ENCODE measurements at places on chromosomes 4 and X. TPM values are rescaled to one million over a fixed set of nuclear protein-coding genes. Genes with fewer than 3 reads are reported as not detected.

The ZXDB gene
- 5.5 TPM for total RNA-seq

The FABP2 gene
- total RNA-seq = not detected

The IDS gene
- 116 TPM for total RNA-seq

The ATP6AP1 gene
- total RNA-seq = 52.3 TPM

The PPM1K gene
- total RNA-seq = 101 TPM

The SH3RF1 gene
- total RNA-seq = 0.23 TPM

The MAGEA12 gene
- total RNA-seq = not detected

The PABPC4L gene
- total RNA-seq = not detected

The UGT2B10 gene
- not detected for total RNA-seq

The TMEM150C gene
- not detected for total RNA-seq

The PRSS48 gene
- total RNA-seq = not detected

The ITGB1BP2 gene
- 4.4 TPM for total RNA-seq

The MXRA5 gene
- not detected for total RNA-seq

The CHM gene
- 16.1 TPM for total RNA-seq

DNA sequence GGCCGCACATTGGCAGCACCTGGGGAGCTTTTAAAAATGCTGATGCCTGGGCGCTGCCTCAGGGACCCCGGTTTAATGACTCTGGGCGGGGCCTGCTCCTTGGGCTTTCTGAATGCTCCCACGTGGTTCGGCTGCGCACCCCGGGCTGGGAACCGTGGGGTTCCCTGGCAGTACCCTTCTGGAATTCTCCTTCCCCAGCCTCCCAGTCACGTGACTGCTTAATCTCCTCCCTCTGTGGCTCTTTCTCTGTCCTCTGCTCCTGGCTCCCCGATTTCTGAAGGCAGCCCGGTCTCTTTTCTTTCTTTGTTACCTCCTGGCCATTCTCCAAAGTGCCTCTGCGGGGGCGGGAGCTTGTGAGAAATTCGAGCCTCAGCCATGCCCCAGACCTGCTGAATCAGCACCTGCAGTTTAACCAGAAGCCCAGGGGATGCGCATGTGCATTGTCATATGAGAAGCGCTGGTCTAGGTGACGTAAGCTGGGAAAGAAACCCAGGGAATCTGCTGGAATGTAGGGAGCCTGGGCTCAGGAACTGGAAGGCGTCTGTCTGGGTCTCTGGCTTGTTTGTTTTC lies 16.6 kb downstream of the CLCN4 start:
- DNase-seq = no peak
- H3K4me3 ChIP-seq = no peak overlapping the region
- H3K36me3 ChIP-seq = no peaks in the 10 kb centered on the region

- peak overlapping the region; percentile 51 for H3K27ac ChIP-seq
Observed at GRCh38 chrX:15761564-15762191, 23.6 kb downstream of the CA5B start.

DNA sequence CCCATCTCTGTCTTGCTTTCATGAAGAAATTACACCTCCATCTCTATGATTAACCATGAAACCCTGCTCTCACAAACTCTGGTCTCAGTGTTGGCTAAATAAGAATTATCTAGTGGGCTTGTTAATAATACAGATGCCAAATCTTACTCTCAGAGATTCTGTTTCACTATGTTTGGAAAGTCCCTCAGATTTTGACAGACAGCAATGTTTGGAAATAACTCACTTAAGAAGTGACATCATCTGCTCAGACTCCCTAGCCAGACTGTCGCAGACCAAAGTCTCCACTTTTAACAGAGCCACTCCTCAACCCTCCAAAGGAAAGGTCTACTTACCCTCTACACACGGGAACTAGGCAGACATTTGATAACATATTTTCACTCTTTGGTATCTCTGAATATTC lies 328.5 kb upstream of the FGF16 start:
- no peaks in the 10 kb centered on the region for H3K4me1 ChIP-seq
- H3K36me3 ChIP-seq = no peaks in the 10 kb centered on the region
- H3K27ac ChIP-seq = no peak overlapping the region

- H3K4me1 ChIP-seq = no peaks in the 10 kb centered on the region
- peaks cover 30% of the 10 kb centered on the region for H3K27me3 ChIP-seq
- no peak overlapping the region for H3K4me3 ChIP-seq
- no peak for DNase-seq
Observed at GRCh38 chr4:153747406-153747955, 12.3 kb downstream of the RNF175 start.

GRCh38 chr4:34422472-34423175 lies 1821.7 kb downstream of the ARAP2 start:
- no peak for DNase-seq
- H3K4me3 ChIP-seq = no peak overlapping the region
- no peak overlapping the region for H3K27ac ChIP-seq
- no peaks in the 10 kb centered on the region for H3K36me3 ChIP-seq
- no peaks in the 10 kb centered on the region for H3K4me1 ChIP-seq
- H3K27me3 ChIP-seq = no peaks in the 10 kb centered on the region

DNA sequence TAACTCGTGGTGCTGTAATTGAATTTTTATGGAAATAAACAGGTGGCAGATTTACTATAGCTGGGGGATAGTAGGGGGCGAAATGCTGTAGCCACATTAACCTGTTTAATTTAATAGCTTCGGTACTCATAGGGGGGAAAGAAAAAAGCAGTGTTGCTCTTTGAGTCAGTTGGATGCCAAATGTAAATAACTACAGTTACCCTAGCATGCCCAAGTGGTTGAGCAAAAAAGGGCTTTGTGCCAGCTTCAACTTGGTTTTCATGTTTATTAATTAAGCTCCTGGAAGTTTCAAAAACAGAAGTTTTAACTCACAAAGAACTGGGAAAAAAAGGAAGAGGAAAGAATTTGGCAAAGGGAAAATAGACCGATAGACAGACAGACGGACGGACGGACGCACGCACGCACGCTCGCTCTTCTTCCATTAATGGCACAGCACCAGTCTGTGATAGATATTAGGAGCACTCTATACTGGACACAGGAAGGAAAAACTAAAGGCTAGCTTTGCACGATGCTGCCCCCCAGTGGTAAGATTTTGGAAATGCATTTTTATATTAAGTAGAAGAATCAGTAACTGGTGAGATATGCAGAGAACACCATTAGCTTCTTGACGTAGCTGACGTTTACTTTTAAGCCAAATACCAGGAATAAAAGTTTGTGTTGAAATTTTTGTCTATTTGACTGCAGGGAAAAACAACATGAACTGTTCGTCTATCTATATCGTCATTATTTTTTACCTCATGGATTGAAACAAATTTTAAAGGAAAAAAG lies 151.8 kb downstream of the SLC7A11 start:
- H3K36me3 ChIP-seq = no peaks in the 10 kb centered on the region
- no peak overlapping the region for H3K27ac ChIP-seq
- no peaks in the 10 kb centered on the region for H3K27me3 ChIP-seq
- peak; percentile 31 for DNase-seq
- H3K4me3 ChIP-seq = no peak overlapping the region

GRCh38 chrX:84933956-84934556 lies 69.6 kb upstream of the APOOL start:
- H3K36me3 ChIP-seq = no peaks in the 10 kb centered on the region
- H3K27me3 ChIP-seq = no peaks in the 10 kb centered on the region
- H3K4me1 ChIP-seq = no peaks in the 10 kb centered on the region
- H3K27ac ChIP-seq = no peak overlapping the region
- no peak overlapping the region for H3K4me3 ChIP-seq

DNA sequence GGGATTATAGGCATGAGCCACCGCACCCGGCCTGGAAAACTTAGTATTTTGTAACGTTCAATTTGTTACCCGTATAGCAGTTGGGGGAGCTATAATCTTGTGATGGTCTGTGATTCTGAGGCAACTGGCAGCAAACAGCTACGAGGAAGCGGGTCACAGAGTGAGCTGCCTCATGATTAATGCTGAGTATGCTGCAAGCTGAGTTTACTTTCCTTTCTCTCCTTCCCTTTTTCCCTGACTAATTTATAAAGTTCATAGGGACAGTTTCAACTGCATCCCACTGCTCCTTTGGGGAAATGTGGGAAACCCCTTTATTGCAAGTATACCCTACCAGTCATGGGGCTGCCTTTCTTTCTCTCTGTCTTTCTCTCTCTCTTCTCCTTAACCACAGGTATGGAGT lies 17.7 kb upstream of the ELOVL6 start:
- no peak overlapping the region for H3K27ac ChIP-seq
- no peak for DNase-seq
- no peak overlapping the region for H3K4me3 ChIP-seq
- H3K27me3 ChIP-seq = peaks cover 12% of the 10 kb centered on the region

DNA sequence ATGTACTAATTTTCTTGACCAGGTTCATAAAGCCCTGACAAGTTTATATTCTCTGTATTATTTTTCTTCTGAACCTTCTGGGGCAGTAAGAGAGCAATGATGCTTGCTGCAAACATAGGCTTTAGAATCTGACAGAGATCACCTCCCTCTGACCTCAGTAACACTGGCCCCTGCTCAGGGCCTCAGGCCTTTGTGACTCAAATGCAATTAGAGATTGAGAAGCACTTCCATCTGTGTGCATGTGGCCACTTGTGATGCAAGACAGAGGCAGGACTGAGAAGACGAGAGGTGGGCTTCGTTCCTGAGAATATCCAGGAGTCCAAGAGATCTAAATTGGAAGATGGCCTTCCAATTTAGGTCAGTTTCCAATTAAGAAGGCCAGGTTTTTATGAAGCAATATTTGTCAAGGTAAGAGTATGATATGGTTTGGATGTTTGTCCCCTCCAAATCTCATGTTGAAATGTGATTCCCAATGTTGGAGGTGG lies 82.8 kb upstream of the VEGFC start:
- no peak for DNase-seq
- H3K4me3 ChIP-seq = no peak overlapping the region
- no peaks in the 10 kb centered on the region for H3K36me3 ChIP-seq
- no peaks in the 10 kb centered on the region for H3K4me1 ChIP-seq
- no peak overlapping the region for H3K27ac ChIP-seq
- no peaks in the 10 kb centered on the region for H3K27me3 ChIP-seq

GRCh38 chr4:181611946-181612600 lies 631.1 kb upstream of the TENM3 start:
- no peaks in the 10 kb centered on the region for H3K36me3 ChIP-seq
- H3K27me3 ChIP-seq = no peaks in the 10 kb centered on the region
- no peak overlapping the region for H3K4me3 ChIP-seq
- no peaks in the 10 kb centered on the region for H3K4me1 ChIP-seq
- no peak for DNase-seq
- H3K27ac ChIP-seq = no peak overlapping the region

DNA sequence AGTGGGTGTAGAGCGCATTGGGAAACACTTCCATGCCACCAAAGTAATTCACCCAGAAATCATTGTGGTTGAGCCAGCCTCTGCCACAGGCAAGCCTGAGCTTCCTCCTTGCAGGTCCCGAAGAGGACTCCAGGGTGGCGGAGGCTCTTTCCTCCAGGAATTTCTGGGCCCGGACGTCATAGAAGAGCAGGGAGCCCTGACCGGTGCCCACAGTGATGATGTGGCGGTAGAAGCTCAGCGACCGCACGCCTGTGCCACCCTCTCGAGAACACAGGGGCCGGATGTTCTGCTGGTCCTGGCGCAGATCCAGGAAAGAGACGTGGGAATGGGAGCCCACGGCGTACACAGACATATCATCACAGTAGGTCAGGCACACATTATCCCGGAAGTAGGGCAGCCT lies 1.3 kb downstream of the DCAF12L1 start:
- no peaks in the 10 kb centered on the region for H3K27me3 ChIP-seq
- H3K4me1 ChIP-seq = no peaks in the 10 kb centered on the region
- DNase-seq = no peak
- H3K36me3 ChIP-seq = no peaks in the 10 kb centered on the region
- H3K27ac ChIP-seq = no peak overlapping the region
- no peak overlapping the region for H3K4me3 ChIP-seq

GRCh38 chr4:149795256-149795655 lies 20.4 kb downstream of the IQCM start:
- no peaks in the 10 kb centered on the region for H3K36me3 ChIP-seq
- H3K27ac ChIP-seq = no peak overlapping the region
- no peaks in the 10 kb centered on the region for H3K27me3 ChIP-seq
- DNase-seq = no peak
- H3K4me3 ChIP-seq = no peak overlapping the region

DNA sequence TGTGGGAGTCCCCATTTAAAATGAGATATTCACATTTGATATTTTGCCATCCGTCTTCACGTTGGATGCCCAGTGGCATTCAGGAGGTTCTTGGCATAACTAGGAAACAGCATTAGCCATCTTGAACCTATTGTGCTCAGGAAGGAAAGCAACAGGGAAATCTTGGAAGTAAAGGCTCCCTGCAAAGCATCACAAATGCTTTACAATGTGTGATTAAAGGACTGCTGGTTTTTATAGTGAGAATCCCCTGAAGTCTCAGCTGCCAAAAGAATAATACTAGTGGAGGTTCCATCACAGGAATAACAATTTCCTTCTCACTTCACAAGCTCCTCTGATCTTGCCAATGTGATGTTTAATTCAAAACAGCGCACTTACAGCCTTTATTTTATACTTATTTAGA lies 49.7 kb upstream of the NPNT start:
- no peaks in the 10 kb centered on the region for H3K4me1 ChIP-seq
- H3K27me3 ChIP-seq = no peaks in the 10 kb centered on the region
- no peak overlapping the region for H3K27ac ChIP-seq
- H3K4me3 ChIP-seq = no peak overlapping the region
- DNase-seq = no peak

- DNase-seq = no peak
- no peak overlapping the region for H3K4me3 ChIP-seq
- H3K4me1 ChIP-seq = no peaks in the 10 kb centered on the region
- H3K36me3 ChIP-seq = no peaks in the 10 kb centered on the region
- no peaks in the 10 kb centered on the region for H3K27me3 ChIP-seq
Observed at GRCh38 chr4:24778464-24779225, 16.7 kb upstream of the SOD3 start.

- no peaks in the 10 kb centered on the region for H3K36me3 ChIP-seq
- peaks cover 5% of the 10 kb centered on the region for H3K4me1 ChIP-seq
- no peak overlapping the region for H3K27ac ChIP-seq
- H3K4me3 ChIP-seq = no peak overlapping the region
Observed at GRCh38 chrX:78592030-78592429, 67.1 kb downstream of the RTL3 start.

GRCh38 chr4:7255488-7255881 lies 63.1 kb downstream of the SORCS2 start:
- no peaks in the 10 kb centered on the region for H3K4me1 ChIP-seq
- H3K36me3 ChIP-seq = no peaks in the 10 kb centered on the region
- no peak for DNase-seq
- no peak overlapping the region for H3K27ac ChIP-seq

- no peak overlapping the region for H3K4me3 ChIP-seq
- H3K36me3 ChIP-seq = no peaks in the 10 kb centered on the region
- no peak for DNase-seq
- H3K27ac ChIP-seq = no peak overlapping the region
- peaks cover 17% of the 10 kb centered on the region for H3K4me1 ChIP-seq
Observed at GRCh38 chrX:2897311-2897689, 31.8 kb downstream of the ARSD start.

DNA sequence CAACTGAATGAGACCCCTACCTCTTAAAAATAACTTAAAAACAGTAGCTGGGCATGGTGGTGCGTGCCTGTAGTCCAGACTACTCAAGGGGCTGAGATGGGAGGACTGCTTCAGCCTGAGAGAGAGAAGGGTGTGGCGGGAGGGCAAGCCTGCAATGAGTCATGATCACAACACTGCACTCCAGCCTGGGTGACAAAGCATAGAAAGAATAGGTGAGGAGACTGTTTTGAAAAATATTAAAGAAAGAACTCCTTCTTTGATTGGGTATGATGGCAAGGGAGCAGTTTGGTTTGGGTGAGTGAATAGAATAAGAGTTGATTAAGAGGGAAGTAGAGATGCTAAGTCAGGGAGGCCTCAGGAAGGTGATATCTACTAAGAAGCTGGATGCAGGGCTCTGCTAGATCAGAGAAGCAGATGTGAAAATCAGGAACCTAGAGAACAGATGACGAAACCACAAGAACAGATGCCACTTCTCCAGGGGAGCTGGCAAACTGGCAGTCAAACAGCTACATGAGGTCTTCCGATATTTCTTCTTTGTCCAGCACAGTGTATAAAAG lies 318.6 kb downstream of the OPHN1 start:
- DNase-seq = no peak
- H3K36me3 ChIP-seq = no peaks in the 10 kb centered on the region
